ENCODE measurements at places on chromosomes 13 and 19. TPM values are rescaled to one million over a fixed set of nuclear protein-coding genes. Genes with fewer than 3 reads are reported as not detected.

The CCDC124 gene
- total RNA-seq: 184 TPM

The JOSD2 gene
- 50.9 TPM for total RNA-seq

The IER2 gene
- 111 TPM for total RNA-seq

The KASH5 gene
- not detected for total RNA-seq

The PTH2 gene
- total RNA-seq: not detected

The NR1H2 gene
- 82.3 TPM for total RNA-seq

The IL17D gene
- 0.84 TPM for total RNA-seq

The ELOF1 gene
- 62.7 TPM for total RNA-seq

The SLC8A2 gene
- not detected for total RNA-seq

The DENND1C gene
- total RNA-seq: 55.1 TPM

The SYNE4 gene
- 1.2 TPM for total RNA-seq

GRCh38 chr13:110593430-110594130 is 21.8 kb upstream of the NAXD start:
- DNase-seq: peak; percentile 21

- no peak for DNase-seq
Measured at GRCh38 chr19:54458648-54459281, 4.8 kb downstream of the LENG9 start.

GRCh38 chr19:41998246-41999020 is 4.4 kb upstream of the ATP1A3 start:
- no peak for DNase-seq

- peak; percentile 26 for DNase-seq
Measured at GRCh38 chr19:33712268-33712667, 84.4 kb upstream of the KCTD15 start.

DNA sequence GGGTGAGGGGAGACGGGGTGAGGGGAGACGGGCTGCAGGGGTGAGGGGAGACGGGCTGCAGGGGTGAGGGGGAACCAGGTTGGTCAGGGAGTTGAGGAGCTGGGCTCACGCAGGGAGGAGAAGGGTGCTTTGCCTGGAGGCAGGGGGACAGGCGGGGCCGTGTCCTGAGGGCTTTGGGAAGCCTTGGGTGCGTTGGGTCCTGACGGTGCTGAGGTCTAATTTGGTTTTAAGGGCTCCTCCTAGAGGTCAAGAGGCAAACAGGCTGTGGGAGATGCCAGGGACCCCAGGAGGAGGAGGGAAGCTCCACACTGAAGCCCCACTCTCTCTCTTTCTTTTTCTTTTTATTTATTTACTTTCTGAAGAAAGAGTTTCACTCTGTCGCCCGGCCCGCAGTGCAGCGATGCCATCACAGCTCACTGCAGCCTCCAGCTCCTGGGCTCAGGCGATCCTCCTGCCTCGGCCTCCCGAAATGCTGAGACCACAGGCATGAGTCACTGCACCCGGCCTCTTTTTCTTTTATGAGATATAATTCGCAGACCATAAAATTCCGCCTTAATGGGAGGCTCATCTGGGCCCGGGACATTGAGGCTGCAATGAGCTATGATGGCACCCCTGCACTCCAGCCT is 9.3 kb upstream of the MISP start:
- no peak for DNase-seq

DNA sequence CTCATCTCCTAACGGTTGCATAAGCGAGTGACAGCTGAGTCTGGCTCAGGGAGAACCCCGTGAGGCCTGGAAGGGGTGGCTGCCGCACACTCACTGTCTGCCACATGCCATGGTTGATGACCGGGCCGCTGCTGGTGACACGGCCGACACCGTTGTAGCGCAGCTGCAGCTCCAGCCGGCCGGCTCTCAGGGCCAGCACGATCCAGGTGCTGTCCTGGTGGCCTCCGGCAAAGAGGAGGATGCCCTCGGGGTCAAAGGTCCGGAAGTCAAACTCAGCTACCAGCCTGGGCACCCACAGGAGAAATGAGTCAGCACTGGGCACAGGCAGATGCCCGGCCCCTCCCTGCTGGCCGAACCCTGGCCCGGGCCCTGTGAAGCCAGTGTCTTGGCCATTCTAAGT is 31.7 kb downstream of the GAS6 start:
- DNase-seq: no peak

- DNase-seq: no peak
Measured at GRCh38 chr19:3580156-3580934, 4.9 kb upstream of the GIPC3 start.

DNA sequence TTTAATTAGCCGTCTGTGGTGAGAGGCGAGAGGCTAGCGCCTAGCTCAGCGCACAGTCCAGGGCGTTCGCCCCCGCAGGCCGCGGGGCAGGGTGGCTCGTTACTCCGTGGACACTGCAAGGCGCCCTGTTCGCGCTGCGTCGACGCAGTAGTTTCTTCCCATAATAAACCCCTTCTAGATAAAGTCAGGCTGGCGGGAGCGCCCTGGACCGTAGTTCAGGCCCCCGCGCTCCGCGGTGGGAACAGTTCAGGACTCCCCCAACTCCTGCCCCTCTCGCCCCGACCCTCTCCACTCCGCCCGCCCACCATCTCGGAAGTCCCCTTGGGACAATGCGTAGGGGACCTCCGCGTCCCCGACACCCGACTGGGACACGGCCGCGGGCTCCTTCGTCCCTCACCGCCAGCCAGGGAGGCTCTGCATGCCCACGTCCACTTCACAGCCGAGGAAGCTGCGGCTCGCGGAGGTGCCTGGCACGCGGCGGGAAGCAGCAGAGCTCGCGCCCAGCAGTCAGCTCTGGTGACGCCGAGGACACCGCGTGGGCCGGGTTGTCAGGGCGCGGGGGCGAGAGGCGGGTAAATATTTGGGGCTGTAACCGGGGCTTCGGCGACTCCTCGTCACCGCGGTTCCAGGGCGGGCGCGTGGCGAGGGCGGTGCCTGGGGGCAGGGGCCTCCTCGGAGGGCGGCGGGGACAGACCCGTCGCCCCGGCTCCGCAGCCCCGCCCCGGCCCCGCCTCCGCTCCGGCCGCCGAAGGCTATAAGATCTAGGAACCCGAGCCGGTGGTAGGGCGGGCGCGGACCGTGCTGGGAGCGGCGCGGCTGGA is at the start of gene RGCC:
Gene RGCC (plus strand): TSS at position 783 of the 821 bp plus-strand sequence. CDS start 158 bp downstream, outside the sequence.
- peak; percentile 96 for DNase-seq

GRCh38 chr13:114100446-114101357 is 31.7 kb downstream of the RASA3 start:
- no peak for DNase-seq

GRCh38 chr19:10603873-10604459 is 16.9 kb upstream of the AP1M2 start:
- DNase-seq: peak; percentile 63

DNA sequence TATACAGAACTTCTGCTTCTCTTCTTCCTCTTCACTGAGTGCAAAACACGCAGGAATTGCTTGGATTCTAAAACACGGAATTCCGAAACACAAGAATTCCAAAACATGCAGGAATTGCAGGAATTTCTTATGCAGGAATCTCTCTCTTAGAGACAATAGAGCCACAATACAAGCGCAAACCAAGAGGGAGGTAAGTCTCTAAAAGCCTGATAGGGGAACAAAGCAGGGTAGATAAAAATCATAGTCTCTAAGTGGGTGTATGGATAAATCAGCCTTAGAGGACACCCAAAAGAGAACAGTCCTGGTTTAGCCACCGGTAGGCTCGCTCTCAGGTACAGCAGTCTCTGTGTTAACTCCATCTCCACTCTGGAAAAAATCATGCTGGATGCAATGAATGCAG is 112.9 kb downstream of the LHFPL6 start:
- no peak for DNase-seq

DNA sequence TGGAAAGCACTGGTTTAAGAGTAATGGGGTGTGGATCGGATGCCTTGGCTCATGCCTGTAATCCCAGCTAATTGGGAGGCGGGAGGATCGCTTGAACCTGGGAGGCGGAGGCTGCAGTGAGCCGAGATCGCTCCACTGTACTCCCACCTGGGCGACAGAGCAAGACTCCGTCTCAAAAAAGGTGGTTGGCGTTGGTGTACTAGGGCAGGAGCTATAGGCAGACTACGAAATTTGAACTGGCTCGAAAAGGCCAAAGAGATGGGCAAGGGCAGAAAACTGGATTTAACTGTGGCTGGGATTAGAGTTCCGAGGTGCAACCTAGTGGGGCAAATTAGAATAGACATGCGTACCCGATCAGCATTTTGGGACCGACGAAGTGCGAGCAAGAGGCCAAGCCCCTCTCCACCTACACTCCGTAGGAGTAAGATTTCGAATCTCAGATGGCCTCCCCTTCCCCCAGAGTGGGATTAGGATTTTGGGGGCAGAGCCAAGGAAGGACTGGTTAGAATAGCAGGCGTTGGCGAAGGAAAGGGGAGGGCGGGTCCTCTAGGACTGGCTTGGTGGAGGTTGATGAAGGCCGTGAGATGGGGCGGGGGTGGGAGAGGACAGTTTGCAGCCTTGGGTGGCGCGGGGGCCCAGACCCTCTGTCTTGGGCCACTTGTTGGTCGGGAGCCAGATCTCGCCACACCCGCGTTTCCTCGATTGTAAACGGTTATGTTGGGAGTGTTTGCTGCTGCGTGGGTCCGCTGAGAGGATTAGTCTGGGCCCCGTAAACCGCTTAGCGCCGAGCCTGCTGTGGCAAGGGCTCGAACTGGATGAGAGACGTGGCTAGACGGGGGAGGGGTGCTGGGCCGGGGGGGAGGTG is 2.0 kb upstream of the INAFM1 start:
- DNase-seq: peak; percentile 31

DNA sequence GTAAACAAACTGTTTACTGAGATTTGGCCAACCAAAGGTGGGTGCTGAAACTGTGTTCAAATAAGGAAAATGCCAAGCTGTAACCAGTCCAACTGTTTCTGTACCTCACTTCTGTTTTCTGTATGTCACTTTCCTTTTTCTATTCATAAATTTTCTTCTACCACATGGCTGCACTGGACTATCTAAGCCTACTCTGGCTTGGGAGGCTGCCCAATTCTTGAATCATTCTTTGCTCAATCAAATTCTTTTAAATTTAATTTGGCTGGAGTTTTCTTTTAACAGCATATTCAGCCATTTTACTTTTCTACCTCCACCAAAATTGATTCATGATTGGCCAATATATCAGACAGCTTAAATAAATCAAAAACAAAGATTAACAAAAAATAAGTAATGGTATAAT is 1575.5 kb upstream of the SPRY2 start:
- no peak for DNase-seq

GRCh38 chr13:112622375-112622774 is 34.4 kb upstream of the TUBGCP3 start:
- DNase-seq: no peak

GRCh38 chr13:105338006-105338405 is 1197.5 kb downstream of the EFNB2 start:
- DNase-seq: no peak

DNA sequence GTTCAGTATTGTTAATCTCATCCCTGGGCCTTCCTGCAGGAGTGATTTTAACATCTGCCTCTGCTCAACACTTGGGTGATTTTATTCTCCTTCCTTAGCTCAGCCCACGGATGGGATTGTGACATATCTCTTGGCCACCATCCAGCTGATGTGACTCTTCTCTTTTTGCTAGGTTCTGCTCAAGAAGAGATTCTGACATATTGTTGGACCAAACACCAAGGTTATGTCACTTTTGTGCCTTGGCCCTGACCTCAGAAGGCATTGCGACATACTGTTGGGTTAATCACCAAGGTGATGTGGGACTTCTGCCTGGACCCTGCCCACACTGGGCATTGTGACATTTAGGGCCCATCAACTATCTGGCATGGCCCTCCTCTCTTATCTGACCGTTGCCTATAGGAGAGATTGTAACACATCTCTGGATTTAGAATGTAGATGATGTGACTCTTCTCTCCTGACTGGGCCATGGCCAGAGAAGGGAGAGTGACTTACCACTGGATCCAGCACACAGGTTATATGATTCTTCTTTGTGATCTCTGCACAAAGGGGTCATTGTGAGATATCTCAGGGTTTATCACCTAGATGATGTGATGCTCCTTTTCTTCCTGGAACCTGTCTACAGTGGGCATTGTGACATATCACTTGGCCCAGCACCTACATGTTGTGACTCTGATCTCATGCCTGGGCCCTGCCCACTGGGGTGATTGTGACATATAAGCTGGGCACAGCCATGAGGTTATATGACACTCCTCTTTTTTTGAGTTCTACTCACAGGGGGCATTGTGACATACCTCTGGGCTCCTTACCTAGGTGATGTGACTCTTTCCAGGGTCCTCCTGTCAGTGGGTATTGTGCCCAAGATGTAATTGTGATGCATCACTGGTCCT is 88.8 kb downstream of the ZNF429 start:
- DNase-seq: no peak

DNA sequence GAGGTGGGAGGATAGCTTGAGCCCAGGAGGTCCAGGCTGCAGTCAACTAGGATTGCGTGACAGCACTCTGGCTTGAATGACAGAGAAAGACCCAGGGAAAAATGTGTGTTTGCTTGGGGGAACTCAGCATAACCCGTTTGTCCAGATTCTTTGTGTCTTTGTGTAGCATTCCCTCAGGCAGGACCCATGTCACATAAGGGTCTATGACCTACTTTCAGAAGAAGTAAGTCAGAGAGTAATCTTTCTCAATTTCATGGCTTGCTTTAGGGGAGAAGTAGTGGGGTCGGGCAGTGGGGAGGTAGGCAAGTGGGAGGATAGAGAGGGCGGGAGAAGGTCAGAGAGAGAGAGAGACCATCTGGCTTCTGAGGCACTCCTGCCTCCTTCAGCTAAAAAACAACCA is 11.9 kb upstream of the PSPC1 start:
- DNase-seq: no peak

DNA sequence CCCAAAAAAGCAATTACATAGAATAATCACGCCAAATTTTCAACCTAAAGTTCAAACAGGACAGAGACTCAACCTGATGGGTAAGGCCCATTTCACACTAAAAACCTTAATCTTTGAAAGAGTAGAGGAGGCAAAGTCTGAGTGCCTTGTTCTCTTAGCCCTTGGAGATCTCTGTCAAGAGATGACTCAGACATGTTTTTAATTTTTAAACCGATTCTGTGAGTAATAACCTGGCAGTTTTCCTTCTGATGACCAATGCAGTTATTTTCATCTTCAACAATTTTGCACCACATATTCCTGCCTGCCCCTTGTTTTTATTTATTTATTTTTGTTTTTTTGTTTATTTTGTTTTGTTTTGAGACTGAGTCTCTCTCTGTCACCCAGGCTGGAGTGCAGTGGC is 11.5 kb upstream of the TNFSF9 start:
- no peak for DNase-seq

DNA sequence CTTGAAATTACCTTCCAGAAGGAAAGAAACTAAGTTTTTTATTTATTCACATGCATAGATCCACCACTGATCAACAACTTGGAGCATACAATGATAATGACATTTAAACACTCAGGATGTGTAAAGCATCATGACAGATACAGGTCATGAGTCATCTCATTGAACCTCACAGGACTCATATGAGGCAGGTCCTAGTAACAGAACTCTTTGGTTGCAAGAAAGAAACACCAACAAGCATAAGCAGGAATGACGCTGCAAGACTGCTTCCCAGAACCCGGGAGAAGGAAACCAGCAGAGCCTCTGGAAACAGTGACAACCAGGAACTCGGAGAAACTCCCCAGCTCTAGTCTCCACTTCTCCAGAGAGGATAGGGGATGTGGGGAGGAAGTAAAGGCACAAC is 60.8 kb upstream of the IPO5 start:
- DNase-seq: no peak

DNA sequence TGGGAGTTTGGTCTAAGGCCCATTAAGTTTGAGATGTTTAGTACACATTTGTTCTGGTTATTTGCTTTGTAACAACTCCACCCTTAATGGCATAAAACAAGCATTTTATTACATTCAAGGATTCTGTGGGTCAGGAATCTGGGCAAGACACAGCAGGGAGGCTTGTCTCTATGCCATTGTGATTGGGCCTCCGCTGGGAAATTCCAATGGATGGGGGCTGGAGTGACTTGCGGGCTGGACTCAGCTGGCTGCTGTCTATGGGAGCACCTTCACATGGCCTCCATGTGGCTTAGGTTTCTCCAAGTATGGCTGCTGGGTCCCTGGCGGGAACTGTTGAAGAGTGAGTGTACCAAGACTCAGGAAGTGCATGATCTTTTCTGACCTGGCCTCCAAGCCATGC is 159.0 kb downstream of the PAN3 start:
- no peak for DNase-seq
